ENCODE measurements at places on chromosomes 4 and X.

- DNase-seq: no peak
These were observed 147.2 kb downstream of the SPATA18 start for GRCh38 chr4:52198294-52198693.

DNA sequence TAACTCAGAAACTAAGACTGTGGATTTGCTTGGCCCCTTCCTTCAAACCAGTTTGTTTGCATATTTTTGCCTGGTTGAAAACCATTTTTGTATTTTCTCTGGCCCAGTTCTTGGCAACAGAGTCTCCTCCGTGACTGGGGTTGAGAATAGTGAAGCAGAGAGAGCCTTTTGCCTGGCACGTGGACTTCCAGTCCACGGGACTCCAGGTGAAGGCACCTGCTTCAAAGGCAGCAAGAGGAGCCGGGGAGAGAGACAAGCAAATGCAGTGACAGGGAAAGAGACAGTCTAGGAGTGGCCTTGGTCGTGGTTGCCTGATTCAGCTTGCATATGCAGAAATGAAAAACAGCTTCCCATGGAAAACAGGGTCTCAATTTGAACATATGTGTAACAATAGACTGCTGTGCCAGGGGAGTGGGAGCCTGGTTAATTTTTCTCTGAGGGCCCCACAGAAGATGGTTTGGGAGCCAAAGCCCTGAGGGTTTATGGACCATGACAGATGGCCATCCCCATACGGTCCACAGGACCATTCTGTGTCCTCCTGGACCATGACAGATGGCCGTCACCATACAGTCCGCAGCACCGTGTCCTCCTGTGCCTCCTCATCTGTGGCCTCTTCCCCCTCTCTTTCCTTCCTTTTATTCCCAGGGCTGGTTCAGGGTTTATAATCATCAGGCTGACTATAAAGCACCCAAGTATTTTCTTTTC, 272.2 kb upstream of the RASGEF1B start:
- DNase-seq: no peak

GRCh38 chrX:70973221-70973620, 42.3 kb upstream of the SLC7A3 start:
- no peak for DNase-seq

GRCh38 chr4:182224192-182224850, 18.9 kb upstream of the TENM3 start:
- no peak for DNase-seq

DNA sequence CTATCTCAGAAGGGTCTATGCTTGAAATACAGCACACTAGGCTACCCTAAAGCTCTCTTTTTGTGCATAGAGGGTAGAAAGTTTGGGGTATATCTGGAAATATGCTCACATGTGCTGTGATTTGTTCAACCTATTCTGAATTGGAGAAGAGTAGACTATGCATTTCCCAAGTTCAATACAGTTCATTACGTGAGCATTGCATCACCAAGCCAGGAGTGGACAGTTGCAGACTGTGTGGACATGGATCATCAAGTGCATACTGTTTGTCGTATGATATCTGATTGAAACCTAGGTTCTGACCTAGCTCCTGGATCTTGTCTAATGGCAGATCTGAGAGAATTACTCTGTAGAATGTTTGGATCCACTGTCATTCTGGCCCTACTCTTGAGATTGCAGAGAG, 161.1 kb downstream of the FRAS1 start:
- DNase-seq: no peak

GRCh38 chr4:27088491-27088890, 227.8 kb downstream of the STIM2 start:
- no peak for DNase-seq

DNA sequence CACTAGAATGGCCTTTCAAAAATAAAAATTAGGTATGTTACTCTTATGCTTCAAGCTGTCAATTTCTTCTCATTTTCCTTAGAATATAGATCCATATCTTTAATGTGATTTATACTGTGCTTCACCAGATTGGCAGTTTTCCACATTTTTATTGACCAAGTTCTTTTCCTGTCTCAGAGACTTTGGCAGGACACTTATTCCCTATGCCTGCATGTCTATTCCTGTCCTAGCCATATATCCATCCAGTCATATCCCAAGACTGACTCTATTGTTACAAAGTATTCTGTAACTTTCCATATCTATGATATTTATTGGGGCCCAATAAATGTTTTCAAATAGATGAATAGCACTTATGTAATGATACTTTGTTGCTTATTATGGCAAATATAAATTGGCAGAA, 450.7 kb downstream of the GASK1B start:
- DNase-seq: no peak

- no peak for DNase-seq
These were observed 23.6 kb downstream of the SH3KBP1 start for GRCh38 chrX:19863857-19864223.

- no peak for DNase-seq
These were observed 27.6 kb downstream of the ZBTB49 start for GRCh38 chr4:4317496-4318232.

GRCh38 chrX:130902446-130902782, 595 bp downstream of the ENOX2 start:
- DNase-seq: no peak

DNA sequence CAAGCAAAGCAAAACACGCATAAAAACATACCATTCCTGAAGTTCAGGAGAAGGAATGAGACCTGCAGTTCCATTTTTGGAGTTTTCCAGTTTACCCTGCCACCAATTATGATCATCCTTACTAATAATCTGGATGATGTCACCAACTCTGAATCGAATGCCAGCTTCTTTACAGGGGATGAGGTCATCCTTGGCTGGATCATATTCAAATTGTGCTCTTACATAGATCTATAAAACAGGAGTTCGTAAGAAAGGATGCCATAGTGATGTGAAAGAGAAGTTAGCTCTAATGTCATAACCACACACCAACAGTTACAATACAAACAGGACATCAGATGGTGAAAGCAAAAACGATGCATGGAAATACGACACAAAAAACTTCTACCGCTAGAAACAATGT, 106.5 kb downstream of the NYX start:
- DNase-seq: no peak

- DNase-seq: no peak
These were observed 148.4 kb upstream of the SFRP2 start for GRCh38 chr4:153937289-153937688.

DNA sequence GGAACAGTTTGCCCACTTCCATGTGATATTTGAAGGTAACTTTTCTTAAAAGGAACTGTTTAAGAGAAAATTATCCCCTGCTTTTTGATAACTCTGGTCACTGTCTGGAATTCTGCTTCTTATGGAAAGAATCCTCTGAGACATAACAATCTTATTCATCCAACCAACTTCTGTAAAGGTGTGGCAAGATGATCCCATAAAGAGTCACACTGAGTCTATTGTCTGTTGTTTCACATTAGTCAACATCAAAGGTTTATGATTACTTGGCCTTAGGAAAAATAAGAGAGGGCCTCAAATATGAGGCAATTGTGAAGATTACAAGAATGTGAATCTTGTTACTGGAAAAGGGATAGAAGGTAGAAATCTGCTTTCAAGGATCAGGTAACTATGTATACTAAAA, 88.0 kb upstream of the MAGEB18 start:
- DNase-seq: no peak

- DNase-seq: no peak
These were observed 41.9 kb upstream of the PRDM8 start for GRCh38 chr4:80155316-80155982.

DNA sequence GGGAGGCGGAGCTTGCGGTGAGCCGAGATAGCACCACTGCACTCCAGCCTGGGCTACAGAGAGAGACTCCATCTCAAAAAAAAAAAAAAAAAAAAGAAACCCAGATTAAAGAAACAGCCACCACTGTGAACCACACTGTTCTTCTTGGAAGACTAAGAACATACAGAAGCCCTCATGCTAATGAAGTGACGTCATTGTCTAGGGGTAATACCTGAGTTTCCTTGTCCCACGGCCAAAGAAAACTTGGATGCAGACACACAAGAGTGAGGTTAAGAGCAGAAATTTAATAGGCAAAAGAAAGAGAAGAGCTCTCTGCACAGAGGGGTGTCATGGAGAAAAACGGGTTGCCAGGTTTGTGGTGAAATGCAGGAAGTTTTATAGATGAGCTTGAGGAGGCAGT, 691.6 kb downstream of the NLGN4X start:
- DNase-seq: no peak

DNA sequence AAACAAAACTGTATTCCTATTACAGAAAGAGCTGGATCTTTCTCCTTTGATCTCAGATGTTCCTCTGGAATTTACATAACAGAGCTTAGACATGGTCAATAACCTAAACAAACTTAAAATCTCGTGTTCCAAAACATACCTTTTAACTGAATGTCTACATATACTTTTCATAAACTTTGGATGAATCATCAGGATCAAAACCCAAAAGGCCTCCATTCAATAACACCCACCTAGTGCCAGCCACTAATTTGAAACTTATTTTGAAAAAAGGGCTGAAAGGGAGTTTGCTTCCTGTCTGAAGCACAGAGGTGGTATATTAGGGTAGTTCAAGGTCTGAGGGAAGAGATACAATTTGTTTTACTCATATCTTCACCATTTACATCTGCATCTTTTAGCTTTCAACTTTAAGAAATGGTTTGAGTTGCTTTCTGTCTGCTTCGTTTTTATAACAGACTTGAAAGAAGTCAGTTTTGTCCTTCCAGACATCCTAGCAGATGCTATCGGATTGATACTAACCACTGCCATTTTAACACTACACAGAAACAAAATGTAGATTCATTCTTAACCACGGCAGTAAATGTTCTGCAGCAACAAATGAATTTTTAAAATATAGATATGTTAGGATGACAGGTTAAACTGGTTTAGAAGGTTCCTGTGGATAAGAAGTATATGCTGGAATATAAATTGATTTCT, 242.8 kb upstream of the DKK2 start:
- DNase-seq: no peak

- DNase-seq: no peak
These were observed 932 bp downstream of the TLR10 start for GRCh38 chr4:38781854-38782261.

DNA sequence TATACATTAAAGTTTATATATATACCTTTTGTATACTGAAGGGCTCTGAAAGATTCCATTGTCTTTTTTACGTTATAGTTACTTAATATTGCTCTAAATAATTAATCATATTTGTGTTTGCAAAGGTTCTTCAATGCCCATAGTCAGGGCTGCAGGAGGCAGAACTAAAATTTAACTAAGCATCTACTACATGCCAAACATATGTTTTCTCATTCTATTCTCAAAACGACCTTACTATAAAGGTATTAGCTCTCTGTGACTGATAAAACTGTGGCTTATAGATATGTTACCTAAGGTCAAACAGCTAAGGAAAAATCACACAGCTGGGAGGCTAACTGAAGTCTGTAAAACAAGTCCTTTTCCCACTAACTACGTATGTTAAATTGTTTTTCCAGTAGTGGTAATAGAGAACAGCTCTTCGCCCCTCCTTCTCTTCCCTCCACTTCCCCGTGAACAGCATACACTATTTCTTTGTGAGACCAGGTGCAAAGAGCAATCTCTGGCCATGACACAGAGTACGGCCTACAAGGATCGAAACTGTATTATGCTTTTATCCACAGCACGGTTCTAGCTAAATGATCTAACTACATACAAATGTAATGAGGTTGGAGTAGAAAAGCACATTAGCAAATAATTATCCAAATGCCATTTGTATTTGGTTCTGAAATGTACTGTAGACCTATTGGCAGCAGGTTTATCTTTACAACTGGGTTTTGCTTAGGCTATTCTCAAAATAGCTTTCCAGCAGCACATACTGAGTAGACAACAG, 1.7 kb downstream of the CNOT6L start:
- no peak for DNase-seq

DNA sequence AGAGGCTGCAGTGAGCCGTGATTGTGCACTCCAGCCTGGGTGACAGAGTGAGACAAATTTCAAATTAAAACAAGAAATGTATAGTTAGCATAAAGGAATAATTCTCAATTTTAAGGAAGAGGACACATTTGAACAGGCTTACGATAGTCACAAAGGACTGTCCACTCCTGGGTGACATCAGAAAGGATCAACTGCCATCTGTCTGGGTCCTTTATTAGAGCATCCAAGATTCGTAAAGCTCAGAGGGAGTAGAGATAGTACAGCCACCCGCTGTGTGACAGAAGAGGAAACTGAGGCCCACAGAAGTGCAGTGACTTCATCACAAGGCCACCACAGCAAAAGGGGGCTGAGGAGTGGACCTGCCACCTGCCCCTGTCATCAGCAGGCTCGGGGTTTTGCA, 149.3 kb upstream of the RBPJ start:
- no peak for DNase-seq

- DNase-seq: no peak
These were observed 198.8 kb upstream of the BMP3 start for GRCh38 chr4:80831383-80832361.

DNA sequence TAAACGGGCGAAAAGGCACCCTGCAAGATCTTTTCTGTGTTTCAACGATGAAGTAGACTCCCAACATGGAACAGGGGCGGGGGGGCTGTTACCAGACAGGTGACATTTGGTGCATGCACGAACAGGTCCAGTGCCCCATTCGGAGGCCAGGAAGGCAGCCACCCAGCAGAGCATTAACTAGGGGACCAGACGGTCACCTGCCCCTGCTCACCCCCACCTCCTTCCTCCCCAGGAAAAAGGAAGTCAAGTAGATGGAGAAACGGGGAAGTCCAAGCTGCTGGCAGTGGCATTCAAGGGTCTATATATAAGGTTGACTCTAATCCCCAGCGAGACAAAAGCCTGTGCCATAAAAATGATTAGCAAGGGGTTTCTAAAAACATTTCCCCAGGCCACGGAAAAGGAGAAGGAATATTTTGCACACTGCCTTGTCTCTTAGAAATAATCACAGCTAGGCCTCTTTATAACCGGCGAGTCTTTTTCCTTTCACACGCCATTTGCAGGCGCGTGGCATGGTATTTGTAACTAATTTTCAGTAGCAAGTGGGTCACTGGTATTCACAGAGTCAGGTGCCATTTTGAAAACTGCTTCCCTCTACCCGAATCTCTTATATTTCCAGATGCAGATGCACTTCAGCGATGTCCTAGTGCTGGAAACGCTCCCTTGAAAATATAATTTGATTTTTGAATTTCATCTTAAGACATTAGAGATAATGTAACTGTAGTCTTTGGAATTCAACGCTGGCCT, 1.2 kb upstream of the TMSB4X start:
- DNase-seq: no peak

DNA sequence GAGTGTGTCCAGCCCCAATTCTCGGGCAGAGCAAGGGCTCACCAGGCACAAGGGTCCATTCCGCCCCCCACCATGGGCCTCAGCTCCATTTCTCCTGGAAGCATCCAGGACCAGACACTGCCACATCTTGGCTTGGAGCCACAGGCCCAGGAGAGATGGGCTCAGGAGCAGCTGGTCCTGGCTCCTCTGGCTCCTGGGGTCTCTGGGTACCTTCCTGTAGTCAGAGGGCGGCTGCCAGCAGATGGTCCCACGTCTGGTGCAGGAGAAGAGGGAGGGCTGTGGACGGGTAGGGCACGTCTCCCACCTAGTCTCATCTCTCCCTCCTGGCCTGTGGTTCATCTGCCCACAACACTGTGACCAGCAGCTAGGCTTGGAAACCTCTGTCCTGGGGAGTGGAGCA, 8.0 kb downstream of the ATP2B3 start:
- DNase-seq: no peak

- no peak for DNase-seq
These were observed 34.6 kb downstream of the MYOZ2 start for GRCh38 chr4:119170195-119170594.
